ENCODE measurements at places on chromosomes 4 and X.
A peak's percentile ranks its signal among the peaks of the same experiment; 100 is the strongest.

DNA sequence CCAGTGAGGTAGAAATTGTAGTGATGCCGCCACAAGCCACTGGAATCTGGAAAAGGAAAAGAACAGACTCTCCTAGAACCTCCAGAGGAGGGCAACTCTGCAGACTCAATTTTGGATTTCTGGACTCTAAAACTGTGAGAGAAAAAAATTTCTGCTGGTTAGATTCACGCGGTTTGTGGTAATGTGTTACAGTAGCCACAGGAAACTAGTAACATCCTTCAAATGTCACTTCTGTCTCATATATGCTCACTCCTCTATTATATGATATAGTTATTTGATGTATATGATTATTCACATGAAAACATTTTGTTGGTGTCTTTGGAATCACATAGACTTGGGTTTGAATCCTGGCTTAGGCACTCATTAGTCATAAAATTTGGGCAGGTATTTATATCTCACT, 18.8 kb downstream of the LDOC1 start:
- no peak for DNase-seq

DNA sequence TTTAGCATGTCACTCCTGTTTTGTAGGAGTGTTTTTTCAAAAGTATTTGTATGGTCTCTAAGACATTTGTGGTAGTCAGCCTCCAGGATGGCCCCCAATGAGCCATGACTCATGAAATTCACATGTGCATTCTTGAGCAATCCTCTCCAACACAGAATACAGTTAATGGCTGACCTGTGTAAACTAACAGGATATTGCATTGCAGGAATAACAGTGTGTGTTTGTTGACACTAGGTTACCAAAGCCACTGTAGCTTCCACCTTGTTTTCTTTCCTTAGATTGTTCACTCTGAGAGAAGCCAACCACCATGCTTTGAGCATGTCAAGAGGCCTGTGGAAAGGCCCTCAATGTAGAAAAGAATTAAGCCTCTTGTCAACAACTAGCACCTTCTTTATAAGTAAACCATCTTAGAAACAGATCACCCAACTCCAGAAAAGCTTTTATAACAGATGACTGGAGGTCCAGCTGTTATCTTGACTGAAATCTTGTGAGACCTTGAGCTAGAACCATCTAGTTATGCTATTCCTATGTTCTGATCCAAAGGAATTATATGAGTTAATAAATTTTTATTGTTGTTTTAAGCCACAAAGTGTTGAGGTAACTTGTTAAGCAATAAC, 28.5 kb downstream of the TBCK start:
- peak; percentile 86 for DNase-seq

DNA sequence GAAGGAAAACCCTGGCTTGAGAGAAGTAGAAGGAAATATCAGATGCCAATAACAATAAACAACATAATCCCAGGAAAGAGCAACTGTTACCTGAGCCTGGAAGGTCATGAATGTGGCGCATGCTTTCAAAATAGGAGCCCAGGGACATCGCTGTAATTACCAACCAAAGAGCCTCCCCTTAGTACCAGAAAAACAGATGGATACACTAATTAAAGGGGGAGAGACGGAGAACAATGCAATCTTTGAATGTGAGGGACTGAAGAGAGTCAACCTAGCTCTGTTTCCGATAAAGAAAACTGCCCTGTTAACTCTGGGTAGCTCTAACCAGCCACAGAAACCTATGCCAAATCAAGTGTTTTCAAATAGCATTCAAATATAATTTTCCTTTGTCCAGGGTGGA, 161.4 kb downstream of the ENOX2 start:
- DNase-seq, result no peak

- no peak for DNase-seq
Measured at GRCh38 chr4:127240764-127241105, 392.0 kb upstream of the INTU start.

GRCh38 chr4:120682981-120683380, 239.5 kb downstream of the PRDM5 start:
- peak; percentile 10 for DNase-seq

DNA sequence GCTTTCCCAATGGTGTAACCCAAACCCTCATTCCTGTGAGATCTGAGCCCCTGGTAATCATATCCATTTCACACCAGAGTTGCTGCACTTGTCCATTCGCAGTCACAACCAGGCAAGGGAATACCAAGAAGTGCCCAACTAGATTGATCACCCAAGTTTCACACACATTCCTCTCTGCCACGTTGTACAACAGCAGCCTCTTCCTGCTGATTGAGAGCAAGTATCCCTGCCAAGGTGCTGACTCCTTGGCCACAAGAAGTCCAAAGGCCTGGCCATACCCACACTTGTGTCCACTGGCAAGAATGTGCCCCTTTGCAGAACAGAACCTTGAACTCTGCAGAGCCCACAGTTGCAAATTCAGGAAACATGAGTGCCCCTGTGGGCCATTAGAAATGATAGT, 6.5 kb upstream of the ACOT9 start:
- no peak for DNase-seq

DNA sequence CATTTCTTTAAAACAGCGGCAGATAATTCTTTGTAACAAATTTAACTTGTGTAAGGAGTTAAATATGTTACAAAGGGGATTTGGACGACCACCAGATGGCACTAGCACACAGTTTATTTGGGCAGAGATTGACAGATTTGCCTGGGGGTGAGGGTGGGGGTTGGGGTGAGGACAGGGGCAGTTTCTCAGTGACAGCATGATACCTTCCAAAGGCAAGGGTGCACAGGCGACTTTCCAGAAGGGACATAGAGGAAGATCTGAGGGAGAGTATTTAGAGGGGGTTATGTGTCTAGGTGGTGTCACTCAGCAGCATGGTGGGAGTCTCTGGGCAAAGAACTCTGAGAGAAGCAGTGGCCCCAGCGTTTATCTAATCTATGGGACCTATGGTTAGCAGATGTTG, 9.6 kb upstream of the TMA16 start:
- DNase-seq, result peak; percentile 57

DNA sequence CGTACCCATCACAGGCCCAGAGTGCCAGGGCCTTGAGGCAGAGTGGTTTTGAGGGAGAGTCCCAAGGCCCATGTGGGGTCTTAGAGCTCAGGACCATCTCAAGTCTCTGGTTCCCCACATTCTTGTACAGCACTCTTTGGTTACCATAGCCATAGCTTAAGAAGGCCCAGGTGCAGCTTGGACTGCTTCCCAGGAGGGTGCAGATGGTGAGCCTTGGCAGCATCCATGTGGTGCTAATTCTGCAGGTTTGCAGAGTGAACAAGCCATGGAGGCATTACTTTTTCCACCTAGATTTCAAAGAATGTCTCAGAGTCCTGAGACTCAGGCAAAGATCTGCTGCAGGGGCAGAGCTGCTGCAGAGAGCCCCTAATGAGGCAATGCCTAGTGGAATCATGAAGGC, 171.7 kb downstream of the STK32B start:
- DNase-seq, result no peak

- peak; percentile 49 for DNase-seq
Measured at GRCh38 chrX:38249965-38250364, 29.3 kb upstream of the SRPX start.

- DNase-seq, result no peak
Measured at GRCh38 chrX:24168807-24169206, 19.3 kb downstream of the ZFX start.

DNA sequence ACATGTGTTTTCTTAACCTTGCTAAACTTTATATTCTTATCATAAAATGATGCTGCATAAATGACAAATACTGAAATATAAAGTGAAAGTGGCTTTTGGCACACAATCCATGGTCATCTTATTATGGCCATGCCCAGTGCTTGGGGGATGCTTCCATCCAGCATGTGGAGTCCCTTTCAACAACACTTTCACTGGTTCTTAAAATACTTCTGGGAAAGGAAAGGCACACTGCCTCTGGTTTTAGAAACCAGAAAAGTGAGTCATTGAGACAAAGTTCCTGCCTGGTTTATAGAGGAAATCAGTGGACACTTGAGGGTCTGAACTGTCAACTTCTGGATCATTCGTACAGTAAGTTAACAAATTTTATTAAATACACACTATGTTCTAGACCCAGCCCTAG, 248.0 kb upstream of the ADAMTS3 start:
- peak; percentile 11 for DNase-seq

- DNase-seq, result peak; percentile 17
Measured at GRCh38 chrX:25873196-25873595, 264.9 kb upstream of the MAGEB18 start.

DNA sequence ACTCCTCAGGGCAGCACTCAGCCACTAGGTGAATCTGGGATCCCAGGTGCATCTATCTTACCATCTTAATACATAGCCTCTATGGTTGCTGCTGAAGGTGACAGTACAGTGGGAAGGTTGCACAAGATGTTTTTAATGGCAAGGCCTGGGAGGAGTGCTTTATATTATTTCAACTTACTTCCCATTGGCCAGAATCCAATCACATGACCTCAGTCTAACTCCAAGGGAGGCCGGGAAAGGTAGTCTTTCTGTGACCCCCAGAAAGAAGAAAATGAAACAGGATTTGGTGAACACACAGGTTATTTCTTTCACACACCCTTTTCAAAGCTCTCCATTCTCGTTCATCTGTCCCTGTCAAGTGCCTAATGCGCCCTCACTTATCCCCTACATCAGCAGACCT, 189.1 kb upstream of the ATP6AP2 start:
- DNase-seq, result no peak

GRCh38 chrX:107551546-107551945, 76.8 kb upstream of the PRPS1 start:
- no peak for DNase-seq

- DNase-seq, result peak; percentile 64
Measured at GRCh38 chr4:24794916-24795665, at the start of gene SOD3. Gene SOD3, plus strand, starts transcription at chr4:24795573. Its CDS starts 3,949 bp downstream, at chr4:24799522.

DNA sequence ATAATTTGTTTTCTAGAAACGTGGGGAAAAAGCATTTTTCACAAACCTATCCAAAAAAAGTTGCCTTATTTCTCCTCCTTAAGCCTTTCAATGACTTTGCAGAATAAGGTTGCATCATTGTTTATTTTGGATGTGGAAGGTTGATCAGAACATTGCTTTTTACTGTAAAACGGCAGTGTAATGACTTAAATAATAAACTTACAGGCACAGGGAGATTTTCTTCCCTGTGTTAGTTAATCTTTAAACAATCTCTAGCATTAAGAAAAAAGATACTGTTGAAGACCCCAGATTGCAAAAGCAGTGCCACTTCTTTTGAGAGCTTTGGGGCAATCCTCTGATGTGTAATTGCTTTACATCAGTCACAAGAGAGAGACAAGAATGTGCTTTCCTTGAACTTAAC, 153.4 kb downstream of the ARX start:
- no peak for DNase-seq

DNA sequence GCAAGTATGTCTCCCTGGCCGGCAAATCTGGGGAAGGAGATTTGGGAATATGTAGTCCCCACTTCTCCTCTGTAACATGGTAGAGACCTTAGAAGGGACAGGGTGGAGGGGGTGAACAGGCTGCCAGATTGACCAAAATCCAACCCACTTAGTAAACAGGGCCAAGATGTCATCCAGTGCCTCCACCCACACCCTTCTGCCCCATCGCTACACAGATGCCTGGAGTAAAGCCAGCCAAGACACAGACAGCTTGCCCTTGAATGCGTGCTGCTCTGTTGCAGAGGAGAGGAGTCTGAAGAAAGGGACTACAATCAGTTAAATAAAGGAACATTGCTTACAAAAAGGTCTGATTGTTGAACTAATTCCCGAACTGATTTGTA, 160.1 kb upstream of the LDB2 start:
- peak; percentile 65 for DNase-seq

- DNase-seq, result no peak
Measured at GRCh38 chr4:182203872-182204411, 39.3 kb upstream of the TENM3 start.

GRCh38 chr4:81538716-81539427, 67.2 kb upstream of the RASGEF1B start:
- DNase-seq, result no peak

DNA sequence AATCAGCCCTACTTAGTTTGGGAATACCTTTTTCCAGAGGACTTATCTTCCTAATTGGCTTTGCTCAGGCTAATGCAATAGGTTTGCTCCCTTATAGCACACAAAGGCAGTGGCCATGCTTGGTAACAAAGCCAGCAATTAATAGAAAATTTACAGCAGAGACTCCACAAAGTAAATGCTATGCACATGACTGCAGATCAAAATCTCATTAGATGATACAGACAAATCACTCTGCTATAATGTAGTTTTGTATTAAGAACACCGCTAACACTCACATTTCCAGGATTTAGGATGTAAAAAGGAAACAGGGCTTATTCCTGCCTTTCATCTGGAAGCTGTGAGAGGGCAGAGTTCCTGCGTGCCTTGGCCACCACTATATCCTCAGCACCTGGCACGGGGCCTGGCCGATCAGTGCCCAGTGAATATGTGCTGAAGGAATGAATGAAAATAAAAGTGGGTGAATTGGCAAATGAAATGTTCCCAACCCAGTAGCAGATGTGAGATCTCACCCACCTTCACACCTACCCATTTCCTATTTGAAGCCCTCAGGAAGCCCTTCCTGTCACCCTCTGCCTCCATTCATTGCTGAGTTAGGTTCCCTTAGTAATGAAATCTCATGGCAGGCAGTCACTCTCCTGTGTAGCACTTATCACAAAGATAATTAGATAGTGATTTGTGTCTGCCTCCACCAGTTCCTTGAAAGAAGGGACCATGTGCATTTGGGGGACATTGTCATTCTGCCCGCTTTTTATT, 5.1 kb downstream of the SEPTIN6 start:
- no peak for DNase-seq

- DNase-seq, result peak; percentile 86
Measured at GRCh38 chrX:63513825-63514568, 162.9 kb upstream of the SPIN4 start.

DNA sequence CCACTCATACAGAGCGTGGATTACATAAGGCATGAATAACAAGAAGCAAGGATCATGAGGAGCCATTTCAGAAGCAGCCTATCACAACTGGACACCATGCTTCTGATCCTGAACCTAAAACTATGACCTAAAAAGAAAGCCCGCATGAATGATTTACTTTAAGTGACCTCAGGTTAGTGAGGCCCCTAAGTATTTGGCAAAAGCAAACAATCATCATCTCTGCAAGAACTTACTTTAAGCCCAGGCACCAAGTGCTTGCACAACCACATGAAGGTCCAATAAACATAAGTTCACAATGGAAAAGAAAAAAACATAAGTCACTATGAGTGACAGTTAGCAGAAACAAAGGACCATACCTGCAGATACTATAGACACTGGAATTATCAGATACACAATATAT, 7.9 kb upstream of the MBTPS2 start:
- DNase-seq, result no peak

DNA sequence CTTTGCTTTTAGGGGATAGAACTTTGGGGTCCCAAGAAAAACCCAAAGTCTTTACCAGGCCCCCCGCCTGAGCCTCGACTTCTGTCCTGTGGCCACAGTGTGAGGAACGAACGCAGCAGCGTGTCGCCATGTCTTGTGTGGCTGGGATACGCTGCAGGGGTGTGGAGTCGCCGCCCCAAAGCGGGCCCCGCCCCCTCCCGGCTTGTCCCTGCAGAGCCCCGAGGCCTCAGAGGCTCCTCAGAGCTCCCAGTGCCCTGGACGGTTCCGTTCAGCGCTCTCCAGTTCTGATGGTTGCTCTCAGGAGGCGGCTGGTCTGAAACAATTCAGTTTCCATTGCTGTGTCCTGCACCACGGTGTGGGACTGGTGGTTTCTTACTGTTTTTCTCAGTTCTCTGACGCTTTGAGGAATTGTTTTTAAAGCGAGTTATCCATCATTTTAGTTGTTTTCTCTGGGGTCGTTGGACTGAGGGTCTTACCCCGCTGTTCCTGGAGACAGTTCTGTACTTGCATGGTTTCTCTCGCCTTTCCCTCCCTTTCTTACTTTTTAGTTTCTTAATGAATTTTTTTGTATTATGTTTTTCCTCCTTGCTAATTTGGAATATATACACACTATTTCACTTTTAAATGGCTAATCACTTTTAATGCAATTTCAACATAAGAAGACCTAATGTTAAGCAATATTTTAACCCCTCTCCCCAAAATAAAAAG, 1.6 kb upstream of the IDUA start:
- peak; percentile 24 for DNase-seq
